DND-41 (cell line): ENCODE measurements at places on chromosomes 2 and 18.

DNA sequence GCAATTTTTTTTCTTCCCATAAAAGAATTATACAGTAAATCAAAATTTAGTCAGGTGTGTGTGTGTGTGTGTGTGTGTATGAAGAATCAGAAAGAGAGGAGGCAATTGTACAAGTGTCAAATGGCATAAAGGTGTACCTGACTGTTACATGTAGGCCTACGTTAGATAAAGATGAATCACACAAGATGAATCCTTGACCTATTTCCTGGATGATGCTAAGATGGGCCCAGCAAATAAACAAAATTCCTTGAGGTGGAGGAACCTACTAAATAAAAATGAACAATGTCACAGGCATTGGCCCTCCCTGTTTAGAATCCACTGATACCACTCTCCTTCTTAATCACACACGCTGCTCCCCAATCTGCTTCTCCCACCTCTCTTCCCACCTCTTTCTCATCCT is 79.7 kb upstream of the LRATD1 start:
- no peak for DNase-seq

DNA sequence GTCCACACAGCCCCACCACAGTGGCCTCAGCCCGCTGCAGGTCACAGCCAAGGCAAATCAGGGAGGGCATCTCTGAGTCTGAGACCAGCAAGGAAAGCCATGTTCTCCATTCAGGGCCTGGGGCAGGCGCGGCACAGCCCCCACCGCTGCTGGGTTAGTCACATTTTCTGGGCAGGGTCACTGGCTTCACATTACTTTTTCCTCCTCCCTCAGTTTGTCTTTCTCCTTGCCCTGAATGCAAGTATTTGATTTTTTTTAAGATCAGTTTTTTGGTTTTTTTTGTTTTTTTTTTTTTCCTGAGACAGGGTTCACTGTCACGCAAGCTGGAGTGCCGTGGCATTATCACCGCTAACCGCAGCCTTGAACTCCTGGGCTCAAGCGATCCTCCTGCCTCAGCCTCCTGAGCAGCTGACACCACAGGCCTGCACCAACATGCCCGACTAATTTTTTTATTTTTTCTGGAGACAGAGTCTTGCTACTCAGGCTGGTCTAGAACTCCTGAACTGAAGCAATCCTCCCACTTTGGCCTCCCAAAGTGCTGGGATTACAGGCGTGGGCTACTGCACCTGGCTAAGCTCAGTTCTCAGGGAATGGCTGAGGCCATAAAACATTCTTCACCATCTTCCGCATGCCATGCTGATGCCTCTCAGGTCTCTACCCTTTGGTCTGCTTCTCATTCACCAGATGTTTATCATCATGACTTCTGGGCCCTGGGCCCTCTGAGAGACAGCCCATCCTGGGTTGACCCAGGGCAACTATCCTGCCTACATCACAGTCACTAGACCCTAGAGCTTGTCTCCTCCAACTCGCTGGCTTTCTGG is 628 bp upstream of the CAPG start:
- peak; percentile 64 for DNase-seq

- DNase-seq = no peak
Measured at GRCh38 chr18:63700501-63700900, 2.3 kb upstream of the SERPINB11 start.

- DNase-seq = no peak
Measured at GRCh38 chr2:12694990-12695774, 21.6 kb upstream of the TRIB2 start.

GRCh38 chr2:122525336-122525735 is 769.9 kb downstream of the TSN start:
- no peak for DNase-seq

DNA sequence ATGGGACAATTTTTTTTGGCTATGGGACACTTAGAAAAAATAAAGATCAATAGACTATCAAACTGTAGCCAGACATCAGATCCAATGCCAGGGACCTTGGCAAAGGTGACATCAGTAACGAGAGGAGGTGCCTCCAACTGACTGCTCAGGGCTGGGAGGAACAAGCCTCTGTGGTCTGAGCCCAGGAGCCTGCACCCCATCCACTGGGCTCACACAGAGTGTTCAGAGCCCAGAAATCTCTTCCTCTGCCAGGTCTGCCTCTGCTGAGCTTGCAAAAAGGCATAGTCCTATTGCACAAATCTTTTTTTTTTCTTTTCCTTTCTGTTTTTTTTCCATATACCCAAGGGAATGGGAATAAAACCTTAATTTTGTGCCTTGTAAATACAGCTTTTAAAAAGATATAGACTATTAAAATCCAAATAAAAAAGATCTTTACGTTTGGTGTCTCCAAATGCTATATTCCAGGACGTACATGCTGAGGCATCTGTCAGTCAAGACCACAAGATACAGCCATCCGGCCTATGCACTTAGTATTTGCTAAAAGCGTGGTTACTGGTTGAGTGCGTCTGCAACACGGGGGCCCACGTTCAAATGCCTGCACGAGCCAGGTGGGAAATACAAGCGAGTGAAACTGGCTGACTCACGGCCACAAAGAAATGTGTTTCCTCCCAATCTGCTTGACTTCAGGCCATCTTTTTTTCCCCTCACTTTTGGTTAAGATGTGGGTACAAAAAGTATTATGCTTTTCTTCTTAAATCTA is 7.8 kb upstream of the ARHGAP25 start:
- peak; percentile 92 for DNase-seq

DNA sequence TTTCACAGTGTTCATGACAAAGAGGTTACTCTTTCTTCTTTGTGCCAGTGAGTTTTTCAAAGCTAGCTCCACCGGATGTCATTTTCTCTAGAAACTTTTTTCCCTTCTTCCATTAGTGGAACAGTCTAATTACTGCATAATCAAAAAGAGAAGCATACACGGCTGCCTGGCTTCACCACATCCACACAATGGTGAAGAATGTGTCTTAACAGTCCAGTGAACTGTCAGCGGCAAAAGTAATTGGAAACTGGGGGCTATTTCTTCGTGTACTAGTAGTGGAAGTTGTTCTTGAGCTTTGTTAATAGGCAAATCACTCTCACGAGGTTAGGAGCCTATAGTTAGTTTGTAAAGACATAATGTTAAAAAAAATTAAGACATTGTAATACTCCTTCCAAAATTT is 32.9 kb upstream of the PIK3C3 start:
- no peak for DNase-seq

DNA sequence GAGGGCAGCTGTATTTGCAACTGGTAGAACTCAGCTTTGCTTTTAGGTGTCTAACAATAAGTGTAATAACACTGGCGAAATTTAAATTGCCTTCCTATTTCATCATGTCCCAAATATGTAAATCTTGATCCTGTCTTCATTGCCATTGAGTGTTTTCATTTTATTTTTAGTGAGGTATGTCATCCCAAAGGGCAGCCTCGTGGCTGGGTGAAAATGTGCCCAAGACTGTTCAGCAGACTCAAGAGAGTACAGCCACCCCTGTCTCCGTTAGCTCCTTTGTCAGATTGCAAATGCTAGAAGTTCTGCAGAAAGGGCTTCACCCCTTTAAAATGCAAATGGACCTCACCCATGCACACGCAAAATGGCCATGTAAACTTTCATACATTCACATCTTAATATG is 278.8 kb downstream of the RND3 start:
- DNase-seq = no peak

- no peak for DNase-seq
Measured at GRCh38 chr2:109527079-109527478, 86.7 kb downstream of the SEPTIN10 start.

DNA sequence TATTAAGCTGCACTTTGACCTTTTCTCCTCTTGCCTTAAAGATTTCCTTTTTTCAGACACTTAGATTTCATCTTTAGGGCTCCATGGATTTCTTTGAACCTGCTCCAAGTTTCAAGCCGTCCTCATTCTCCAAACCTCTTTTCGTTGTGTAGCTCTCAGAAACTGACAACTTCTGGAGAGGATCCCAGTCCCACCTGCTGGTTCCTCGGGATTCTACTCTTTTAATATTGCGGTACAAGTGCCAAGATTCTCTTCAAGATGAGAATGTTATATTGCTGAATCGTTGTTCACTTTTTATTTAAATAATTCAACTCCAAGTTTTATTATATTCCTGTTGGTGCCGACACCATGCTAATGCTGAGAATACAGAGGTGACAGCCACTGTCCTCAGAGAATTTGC is 141.1 kb downstream of the CDH20 start:
- DNase-seq = no peak

- DNase-seq = no peak
Measured at GRCh38 chr18:13257361-13257980, 38.9 kb downstream of the LDLRAD4 start.

GRCh38 chr18:79258447-79258846 is 137.3 kb upstream of the NFATC1 start:
- DNase-seq = no peak

GRCh38 chr18:69730664-69731063 is 217.0 kb downstream of the CD226 start:
- no peak for DNase-seq

- no peak for DNase-seq
Measured at GRCh38 chr2:241865957-241866789, 3.4 kb upstream of the RTP5 start.

DNA sequence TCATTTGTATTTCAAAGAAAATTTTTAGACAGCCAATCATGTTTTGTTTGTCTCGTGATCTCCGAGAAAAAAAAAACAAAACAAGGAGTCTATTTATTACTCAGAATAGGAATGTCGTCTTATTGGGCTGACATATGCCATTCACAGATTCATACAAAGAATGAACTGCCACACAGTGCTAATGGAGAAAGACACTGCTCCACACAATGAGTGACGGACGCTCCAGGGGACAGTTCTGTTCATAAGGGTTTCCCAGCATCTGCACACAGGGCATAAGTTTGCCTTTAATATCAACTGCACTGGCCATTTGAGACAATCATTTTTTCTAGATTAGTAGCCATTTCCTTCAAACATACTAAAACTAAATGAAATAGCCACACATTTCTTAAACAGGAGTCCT is 3.4 kb downstream of the SERTAD2 start:
- DNase-seq = no peak

DNA sequence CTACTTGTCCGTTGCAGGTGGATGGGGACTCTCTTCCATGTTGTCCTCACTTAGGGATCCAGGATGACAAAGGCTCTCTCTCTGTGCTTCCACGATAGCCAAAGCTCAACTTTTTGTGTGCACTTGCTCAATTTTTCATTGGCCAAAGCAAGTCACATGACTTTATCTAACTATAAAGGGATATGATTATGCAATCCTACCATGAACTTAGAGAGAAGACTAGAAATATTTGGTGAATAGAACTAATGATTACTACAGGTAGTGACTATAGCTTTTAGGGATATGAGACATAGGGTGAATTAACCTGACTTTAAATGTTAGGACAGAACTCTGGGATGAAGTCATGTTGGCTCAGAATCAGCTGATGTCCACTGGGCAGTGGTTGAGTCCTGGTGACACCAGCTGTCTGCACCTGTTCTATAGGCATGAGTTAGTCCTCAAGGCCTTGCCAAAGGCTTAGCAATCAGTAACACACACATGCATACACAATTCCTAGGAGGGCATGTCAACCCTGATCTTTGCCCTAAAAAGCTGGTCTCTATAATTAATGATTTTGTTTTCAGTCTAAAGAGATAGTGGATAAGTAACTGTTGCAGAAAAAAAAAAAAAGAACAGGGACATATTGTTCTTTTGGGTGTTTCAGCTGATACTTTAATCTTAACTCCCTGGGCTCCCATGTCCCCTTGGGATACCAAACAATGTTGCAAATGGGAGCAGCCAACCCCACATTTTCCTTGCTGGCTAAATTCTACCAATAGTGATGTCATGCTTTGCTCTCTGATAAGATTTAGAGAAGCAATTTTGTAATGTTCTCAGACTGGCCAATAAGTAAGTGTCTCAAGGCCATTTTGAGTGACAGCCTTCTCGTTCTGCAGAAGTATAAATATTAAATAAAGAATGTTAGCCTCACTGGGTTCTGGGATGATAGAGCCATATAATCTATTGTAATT is 12.5 kb upstream of the HK2 start:
- no peak for DNase-seq

DNA sequence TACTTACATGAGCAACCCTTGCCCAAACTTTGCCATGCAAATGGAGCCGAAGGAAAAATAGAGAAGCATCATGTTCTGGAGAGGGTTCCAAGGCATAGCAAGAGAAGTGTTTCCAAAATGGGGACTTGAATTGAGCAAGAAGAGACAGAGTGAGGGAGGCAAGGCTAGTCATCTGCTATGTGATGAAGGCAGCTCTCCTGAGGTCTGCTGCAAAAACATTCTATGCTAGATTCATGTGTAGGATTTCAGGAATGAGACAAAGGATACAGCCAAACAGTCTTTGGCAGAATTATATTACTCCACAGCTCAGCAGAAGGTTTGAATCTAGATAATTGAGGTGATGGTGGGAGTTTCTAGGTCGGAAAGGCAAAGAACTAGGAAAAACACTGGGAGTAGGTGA is 24.1 kb upstream of the MRPL19 start:
- no peak for DNase-seq

- DNase-seq = no peak
Measured at GRCh38 chr2:37788602-37789209, 117.3 kb upstream of the CDC42EP3 start.

- DNase-seq = no peak
Measured at GRCh38 chr18:37261246-37261840, 304.3 kb downstream of the CELF4 start.

DNA sequence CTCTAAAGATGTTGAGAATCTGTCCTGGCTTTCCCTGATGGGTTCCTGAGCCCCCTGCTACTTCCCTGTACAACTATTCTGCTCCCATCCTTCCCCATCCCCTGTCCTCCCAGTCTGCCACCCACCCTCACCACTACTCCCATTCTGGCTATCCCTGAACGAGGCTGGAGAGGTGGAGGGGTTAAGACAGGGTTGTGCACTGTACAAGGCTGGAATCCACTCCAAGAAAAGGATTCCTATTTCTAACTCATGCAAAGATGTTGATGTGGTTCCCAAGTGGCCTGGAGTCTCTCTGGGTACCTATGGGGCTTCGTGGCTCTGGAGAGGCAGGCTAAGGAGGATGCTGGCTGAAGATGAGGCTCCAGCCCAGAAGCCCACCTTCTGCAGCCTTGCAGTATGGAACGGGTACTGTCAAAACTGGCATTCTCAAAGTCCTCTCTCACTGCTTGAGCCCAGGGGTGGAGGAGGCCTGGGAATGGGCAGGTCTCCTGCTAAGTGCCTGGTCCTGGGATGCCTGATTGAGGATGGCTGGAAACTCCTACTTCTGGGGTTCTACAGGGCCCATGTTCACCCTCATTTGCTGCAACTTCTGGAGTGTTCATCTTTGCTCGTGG is 1.3 kb upstream of the FEV start:
- no peak for DNase-seq

GRCh38 chr18:22433956-22434355 is 16.2 kb upstream of the CTAGE1 start:
- no peak for DNase-seq
